ENCODE measurements at places on chromosomes 12 and 14. TPM values are rescaled to one million over a fixed set of nuclear protein-coding genes. Genes with fewer than 3 reads are reported as not detected.

NDUFB1 gene
- total RNA-seq: 110 TPM

KCNJ8 gene
- total RNA-seq: not detected

PPTC7 gene
- 17.7 TPM for total RNA-seq

GNB3 gene
- total RNA-seq: 0.99 TPM

NFYB gene
- 19.4 TPM for total RNA-seq

GALNT16 gene
- 0.67 TPM for total RNA-seq

Data from mammary epithelial cell (primary cell).